ENCODE measurements at places on chromosomes 7 and 10. TPM values are rescaled to one million over a fixed set of nuclear protein-coding genes. Genes with fewer than 3 reads are reported as not detected.

The TAS2R60 gene
- not detected for total RNA-seq

The MKX gene
- 0.22 TPM for total RNA-seq

DNA sequence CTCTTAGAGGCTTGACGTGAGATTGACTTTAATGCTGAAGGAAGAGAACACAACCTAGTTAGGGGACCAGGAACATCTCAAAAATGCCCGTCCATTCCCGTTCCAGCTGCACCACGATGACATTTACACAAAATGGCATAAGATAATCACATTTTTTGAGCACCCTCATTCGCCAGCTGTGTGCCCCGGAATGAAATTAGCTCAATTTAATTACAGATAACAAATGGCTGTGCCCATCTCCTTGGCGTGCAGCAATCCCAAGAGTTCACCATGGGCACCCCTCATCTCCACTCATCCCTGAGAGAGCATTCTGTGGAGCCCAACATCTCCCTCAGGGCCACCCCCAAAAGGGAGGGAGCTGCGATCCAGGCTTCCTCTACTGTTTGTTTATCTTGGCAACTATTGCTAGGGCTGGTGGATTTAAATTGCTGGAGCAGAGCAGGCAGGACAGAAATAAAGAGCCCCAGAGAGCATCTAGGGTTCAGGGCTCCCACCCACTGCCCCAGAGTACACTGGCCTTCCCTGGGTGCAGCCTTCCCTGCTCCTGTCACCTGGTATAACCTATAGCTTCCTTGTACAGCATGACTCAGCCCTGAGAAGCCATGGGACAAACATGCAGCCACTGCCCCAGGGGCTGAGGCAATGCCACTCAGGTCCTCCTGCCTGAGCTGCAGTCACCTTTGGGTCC, 263.5 kb downstream of the ZEB1 start:
- no peak for DNase-seq

DNA sequence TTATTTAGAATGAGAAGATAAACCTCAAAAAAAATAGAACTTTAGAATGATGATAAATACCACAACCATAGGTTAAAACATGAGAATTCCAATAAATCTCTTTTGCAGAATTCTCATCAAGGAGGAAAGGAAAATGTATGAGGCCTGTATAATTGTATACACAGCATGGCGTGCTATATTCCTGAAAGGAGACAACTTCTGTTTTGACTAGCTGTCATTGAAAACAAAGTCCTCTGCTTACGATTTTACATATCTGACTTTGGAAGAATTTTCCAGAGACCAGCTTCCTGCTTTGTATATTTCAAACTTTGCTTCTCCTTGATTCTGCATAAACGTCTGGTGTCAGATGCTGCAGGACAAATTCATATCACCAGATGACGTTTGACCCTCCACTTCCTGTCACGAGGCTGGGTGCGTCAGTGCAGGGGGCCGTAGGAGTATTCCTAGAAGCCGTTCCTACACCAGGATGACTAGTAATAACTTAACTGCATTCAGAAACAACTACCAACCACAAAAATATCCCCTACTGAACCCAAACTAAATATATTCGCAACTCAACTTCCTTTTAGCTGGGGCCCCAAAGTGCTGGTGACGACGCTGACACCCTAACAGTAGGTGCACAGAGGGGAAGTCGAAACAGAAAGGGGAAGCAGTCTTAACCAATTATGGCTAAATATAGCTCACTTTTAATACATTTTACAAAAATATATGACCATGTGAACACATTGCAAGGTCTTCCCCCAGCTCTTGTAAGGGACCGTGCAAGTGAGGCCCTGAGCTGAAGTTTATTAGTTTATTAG, 178.6 kb upstream of the INHBA start:
- DNase-seq: no peak

DNA sequence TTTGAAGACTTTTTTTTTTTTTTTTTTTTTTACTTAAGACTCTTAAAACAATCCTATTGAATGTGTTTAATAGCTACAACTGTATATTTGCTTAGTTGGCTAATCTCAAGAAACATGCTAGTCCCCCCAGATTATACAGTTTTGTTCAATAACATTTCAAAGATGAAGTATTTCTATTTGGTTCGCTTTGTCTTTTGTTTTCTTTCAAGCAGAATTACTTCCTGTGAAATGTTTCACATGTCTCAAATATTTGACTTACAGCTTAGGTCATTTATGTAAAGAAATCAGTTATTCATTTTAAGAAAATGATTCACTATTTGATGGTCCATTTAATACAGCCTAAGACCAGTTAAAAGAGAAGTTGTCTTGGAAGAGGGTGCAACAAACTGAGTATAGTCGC, 12.8 kb upstream of the LAMB1 start:
- no peak for DNase-seq

The NUB1 gene
- 33.5 TPM for total RNA-seq

The MRLN gene
- not detected for total RNA-seq

- DNase-seq: no peak
Measured at GRCh38 chr7:148397551-148397950, 193.0 kb upstream of the C7orf33 start.

DNA sequence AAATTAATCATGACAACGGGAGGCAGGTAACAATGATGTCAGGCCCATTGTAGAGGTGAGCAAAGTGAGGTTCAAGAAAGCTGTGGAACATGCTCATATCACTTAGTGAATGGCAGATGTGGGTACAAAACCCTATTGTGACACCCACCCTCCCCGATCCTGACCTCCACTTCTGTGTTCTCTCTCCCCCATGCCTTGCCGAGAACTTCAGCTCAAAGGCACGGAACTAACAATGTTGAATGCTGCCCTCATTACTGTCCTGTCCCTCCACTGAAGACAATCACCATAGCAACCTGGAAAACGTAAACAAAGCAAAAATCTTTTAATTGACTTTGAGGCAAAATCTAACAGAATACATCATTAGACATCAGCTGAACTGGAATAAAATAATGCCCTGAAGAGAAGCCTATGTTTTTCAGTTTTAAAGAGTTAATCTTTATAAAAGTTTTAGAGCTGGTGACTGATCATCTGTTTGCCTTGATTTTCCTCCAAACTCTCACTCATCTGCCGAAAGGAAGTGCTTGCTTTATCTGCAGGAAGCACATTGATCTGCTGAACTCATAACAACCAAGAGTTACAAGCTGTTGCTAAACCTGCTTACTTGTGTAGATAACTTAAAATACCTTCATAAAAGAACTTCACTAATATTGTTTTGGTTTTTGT, 133.6 kb downstream of the CUBN start:
- DNase-seq: no peak

DNA sequence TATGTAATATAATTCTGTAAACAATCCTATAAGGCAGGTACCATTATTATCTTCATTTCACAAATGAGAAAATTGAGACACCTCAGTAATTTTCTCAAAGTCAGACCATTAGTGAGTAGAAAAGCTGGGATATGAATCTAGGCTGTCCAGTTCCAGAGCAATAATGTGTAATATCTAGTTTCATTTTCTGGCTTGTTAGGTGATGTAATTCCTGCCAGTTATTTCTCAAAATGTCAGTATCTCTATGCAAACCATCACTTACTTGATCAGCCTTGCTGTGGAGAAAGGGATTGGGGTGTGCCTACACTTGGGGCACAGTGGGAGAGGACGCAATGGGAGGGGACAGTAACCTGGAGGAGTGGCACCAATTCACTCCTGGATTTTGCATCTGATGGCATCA, 157.5 kb downstream of the LYZL1 start:
- no peak for DNase-seq

DNA sequence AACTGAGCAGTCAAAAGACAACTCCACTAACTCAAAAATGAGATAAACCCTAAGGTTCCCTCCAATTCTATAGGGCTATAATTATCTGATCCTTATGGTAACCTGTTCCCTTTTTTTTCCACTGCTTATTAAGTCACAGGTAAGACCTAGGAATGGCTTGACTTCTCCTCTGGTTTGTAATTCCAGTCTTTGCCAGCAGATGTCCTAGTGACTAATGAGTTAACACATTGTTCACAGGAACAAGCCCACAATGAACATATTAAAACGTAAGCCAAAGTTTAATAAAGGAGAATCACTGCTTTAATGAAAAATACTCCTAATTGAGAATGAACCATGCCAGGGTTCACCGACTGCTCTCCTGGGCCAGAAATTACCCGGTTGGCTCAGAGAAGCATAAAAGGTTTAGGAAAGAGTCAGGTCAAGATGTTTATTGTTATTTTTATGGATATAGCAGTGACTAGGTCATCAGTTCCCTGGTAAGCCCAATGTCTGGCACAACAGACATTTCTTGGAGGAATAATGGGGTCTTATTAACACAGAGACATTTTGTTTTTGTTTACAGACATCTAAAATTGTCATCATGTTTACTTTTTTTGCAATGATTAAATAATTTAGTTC, 120.1 kb downstream of the ELAPOR2 start:
- no peak for DNase-seq

DNA sequence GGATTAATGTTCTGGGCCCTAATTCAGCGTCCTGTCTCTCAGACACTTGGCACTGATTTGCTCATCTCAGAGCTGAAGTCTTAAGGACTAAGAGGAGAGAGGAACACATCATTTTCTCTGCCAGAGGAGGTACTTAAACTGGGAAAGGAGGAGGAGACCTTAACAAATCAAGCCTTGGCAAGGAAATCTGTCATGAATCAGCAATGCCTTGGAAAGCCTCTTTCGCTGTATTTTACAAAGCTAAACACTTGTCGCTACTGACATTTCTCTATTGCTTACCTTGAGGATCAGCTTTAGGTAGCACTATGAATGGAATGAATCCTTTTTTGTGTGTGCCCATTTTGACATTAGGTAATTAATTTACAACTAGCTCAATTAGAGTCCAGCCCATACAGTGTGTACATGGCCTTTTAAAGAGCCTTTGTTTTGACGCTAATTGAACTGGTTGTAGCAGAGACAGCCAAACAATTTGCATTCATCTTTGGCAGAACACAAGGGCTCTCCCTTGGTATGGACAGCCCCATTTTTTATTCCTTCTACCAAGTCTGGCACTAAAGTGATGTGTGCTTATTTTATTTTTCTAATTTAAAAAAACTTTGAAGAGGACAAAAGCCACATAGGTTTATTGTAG, 37.4 kb downstream of the AUTS2 start:
- no peak for DNase-seq

Data from right atrium auricular region (tissue), 2 donors.